Stimulated activated CD4-positive, alpha-beta T cell treated with anti-CD3 and anti-CD28 coated beads, Interleukin-2, amount 100 ng/mL, for 4 hours (primary cell): ENCODE measurements at places on chromosomes 16 and 17.

- DNase-seq: no peak
These were observed 15.3 kb downstream of the MNT start for GRCh38 chr17:2385240-2386210.

DNA sequence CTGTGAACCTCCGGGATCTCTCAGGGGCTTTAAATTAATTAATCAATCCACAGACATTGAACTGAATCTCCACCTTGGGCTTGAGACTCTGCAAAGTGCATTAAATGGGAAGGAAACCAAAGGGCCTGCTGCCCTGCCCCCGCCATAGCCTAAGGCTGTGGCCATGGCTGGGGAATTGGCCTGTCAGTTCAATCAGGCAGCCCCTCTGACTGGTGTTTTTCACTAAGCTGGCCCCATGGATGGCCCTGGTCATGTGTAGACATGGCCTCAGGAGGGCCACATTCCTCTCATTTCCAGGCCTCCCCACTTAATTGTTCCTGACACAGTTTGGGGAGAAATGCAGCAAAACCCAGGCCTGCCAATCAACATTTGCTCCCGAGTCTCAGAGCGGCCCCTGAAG lies 499.8 kb downstream of the WWOX start:
- no peak for DNase-seq

GRCh38 chr16:56275076-56275475 lies 83.8 kb downstream of the GNAO1 start:
- DNase-seq: no peak

DNA sequence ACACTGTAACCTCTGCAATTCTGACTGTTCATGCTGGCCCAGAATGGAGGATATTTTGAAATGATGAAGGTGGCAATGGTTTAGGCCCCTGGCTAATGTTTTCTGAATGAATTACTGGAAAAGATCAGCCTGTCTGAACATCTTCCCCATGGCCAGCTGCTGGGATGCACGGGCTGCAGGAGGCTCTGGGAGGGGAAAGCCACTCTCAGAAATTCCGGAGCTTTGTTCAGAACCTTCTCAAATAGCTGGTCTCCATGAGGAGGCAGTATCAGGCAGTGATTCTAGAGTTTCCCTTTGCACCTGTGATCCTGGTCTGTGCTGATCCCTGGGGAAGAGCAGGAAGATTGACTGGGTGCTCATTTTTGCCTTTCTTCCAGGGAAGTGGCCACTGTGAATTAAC lies 5.0 kb downstream of the SLC6A2 start:
- no peak for DNase-seq

GRCh38 chr17:27525316-27525715 lies 69.1 kb downstream of the KSR1 start:
- DNase-seq: no peak

GRCh38 chr17:82589851-82590180 lies 58.4 kb downstream of the WDR45B start:
- DNase-seq: no peak
